NCI-H1436 (cell line): ENCODE measurements at places on chromosomes 1 and 21.

GRCh38 chr1:50246869-50247268, 138.1 kb downstream of the ELAVL4 start:
- no peak for DNase-seq

DNA sequence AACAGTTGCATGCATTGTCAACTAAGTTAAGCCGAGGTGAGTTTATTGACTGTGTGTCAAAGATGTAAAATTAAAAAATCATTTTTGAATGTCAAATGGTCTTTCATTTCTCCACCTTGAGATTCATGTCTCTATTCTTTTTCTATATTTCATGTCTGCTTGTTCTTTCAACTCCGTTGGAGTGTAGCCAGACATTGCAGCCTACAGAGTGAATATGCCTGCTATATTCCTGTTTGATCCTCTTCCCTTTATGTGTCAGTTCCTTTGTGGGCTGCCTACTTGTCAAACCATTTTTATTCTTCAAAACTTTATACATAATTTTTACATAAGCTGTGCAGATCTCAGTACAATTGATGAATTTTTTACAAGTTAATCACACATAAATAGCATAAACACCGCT, 1325.8 kb upstream of the PRMT6 start:
- DNase-seq = no peak

DNA sequence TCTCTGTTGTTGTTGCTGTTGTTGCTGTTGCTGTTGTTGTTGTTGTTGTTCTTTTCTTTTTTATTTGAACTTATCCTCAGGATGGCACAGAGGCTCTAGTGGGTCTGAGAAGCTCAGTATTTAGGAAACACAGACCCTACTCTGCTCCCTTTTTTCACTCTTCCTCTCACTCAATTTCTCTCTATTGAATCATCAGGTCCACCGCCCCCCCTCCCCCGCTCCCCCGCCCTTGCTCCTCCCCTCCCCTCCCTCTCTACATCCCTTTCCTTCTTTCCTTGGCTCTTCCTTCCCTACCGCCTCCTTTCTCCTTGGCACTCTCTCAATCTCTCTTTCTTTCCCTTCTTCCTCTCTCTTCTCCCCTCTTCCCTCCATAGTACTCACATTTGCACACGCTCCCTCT, 218.5 kb upstream of the ZC3H12A start:
- no peak for DNase-seq

DNA sequence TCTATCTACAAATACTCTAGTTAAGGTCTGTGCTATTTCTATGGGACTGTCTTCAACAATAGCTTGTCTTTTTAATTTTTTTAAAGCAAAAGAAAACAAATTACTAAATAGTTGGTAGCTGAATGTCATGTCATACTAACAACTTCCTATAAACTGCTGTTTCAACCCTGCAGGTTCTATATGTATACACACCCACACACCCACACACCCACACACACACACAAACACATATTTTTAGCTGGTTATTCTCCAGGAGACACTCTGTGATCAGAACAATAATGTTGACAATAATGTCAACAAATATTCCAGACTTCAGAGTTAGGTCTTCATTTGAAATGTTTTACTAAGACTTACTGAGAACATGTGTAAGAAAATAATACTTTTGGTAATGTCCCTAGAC, 66.7 kb downstream of the AK5 start:
- DNase-seq = no peak

DNA sequence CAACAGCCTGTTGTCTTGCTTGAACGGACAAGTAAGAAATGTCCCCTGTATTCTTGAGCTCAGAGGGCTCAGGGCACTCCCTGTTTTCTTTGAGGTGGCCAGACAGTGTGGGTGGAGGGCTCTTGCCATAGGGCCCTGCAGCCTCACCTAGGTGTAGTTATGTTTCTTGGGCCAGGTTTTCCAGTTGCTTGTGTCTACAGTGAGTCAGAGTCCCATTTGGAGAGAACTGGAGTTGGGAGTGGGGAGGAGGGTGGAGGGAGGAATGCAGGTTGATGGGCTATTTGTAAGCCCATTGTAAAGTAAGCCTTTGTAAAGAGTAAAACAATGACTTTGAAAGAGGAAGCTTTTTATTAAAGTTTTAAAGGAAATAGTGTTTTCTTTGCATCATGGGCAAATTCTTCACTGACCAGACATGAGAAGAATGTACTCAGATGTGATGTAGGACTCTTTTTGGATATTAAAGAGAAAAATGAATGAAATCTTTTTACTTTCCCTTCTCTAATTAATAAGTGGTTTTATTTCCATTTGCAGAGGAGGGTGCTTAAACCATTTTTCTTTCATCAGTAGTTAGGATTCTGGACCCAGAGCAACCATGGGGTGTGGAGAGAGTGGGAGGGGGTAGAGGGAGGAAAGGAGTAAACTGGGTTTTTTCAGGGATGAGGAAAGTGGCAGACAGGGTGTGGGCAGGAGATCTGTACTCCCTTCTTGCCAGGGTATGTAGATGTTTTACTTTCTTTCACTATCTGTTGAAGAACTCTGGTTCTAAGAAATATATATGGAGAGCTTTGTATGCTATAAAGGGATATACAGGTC, 45.1 kb upstream of the MACF1 start:
- no peak for DNase-seq
